NCI-H1092 (cell line): ENCODE measurements at places on chromosomes 7 and 10.
A peak's percentile ranks its signal among the peaks of the same experiment; 100 is the strongest.

GRCh38 chr7:32573110-32573687 lies 77.9 kb downstream of the AVL9 start:
- DNase-seq = no peak

DNA sequence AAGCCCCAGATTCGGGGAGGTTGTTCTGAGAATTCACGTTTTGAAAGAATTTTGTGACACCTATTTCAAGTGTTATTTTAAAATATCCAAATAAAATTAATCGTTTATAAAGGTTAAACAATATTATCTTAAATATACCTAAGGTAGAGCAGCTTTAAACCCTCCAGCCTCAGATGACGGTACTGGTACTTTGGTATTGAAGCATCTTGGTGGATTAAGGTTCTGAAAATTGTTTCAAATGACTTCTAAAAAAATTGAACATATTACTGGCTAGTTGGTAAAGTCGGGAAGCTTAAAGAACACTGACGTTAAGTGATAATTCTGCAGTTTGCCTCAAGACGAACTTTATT lies 392 bp upstream of the HUS1 start:
- DNase-seq = no peak

GRCh38 chr7:119320316-119320715 lies 952.7 kb upstream of the KCND2 start:
- DNase-seq = no peak

DNA sequence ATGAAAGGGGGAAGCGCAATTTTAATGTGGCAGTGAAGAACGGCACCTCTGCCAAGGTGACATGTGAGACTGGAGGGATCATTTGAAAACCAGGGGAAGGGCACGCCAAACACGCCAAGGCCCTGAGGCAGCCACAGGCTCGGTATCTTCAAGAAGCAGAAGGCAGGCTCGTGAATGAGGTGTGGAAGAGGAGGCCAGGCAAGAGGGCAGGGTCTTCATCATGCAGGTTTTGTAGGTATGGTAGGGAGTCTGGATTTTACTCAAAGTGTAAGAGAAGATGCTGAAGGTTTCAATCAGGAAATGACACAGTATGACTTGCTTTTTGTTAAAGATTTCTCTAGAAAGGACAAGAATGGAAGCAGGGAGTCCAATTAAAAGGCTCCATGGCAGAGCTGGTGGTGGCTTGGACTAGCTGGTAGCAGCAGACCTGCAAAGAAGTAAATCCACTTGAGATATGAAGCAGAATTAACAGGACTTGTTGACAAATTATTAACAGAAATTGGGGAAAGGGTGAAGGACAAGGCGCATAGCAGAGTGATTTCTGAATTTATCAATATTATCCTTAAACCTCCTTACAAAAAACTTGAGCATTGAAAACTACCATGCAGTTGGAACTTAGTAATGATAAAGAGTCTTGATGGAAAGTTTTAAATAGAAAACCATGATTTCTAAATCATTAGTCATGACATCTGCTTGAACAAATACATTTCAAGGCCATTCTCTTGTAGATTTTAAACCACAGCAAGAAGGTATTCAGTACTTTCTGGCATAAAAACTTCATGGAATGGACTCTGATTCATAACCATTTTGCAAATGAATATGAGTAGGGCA lies 70.4 kb downstream of the COA1 start:
- no peak for DNase-seq

DNA sequence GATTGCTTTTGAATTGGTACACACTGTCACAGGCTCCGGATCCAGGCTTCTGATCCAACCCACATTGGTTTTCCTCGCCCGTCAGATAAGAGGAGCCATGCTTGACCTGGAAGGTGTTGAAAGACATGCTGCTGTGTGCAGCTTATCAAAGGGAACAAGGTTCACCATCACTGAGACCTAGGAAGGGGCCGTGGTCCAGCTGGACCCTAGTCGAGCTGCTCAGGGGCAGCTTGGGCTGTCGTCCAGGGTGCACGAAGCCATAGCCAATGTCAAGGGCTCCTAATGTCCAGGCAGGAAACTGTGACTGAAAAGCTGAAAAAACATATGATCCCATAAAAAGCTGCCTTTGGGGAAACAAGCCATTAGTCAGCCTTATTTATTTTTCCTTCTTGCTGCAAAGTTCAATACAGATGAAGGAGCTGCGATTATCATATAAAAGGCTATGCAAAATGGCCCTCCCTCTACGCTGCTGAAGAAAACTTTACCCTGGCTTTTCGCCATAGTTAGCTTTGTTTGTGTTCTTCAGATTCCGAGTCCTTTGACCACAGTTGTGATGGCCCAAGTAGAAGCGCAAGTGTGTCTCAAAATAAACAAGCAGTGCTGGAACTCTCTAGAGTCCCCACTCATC lies 118.0 kb downstream of the CREB5 start:
- DNase-seq = no peak

- DNase-seq = no peak
These were observed 89.2 kb downstream of the AOAH start for GRCh38 chr7:36635091-36635490.

DNA sequence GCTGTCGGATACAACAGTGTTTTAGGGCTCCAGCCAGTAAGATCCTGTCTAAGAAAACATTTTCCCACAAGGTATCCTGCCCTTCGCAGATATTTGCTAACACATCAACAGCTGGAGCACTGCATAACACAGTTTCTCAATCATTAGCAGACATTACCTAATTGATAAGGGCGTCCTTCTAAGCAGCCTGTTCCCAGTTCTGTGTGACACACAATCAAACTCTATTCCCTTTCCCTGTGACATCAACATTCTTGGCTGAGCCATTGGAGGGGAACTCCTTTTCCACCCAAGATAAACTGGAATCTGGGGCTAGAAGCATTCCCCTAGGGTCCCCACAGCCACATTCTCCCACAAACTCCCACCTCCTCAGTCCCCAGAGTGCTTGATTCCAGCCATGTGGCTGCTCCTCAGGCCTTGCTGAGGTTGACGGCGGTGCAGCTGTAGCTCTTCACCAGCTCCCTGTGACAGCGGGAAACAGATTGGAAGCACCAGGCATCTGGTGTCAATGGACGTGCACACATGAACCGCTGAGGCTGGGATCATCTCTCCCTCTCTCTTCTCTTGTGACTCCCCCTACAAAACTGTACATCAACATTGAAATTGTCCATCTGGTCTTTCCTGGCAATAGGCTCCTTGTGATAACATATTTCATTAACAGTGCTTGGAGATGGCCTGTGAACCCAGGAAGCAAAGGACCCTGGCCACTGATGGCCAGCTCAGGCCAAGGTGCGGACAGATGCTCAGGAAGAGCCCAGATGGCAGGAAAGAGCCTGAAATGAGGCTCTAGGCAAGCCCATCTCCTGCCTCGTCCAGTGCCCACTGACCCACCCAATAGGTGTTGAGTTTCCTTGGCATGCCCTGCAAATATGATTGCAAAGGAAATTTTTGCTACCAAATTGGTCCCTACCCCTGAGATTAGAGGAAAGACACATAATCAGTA lies 131.1 kb upstream of the TBX20 start:
- no peak for DNase-seq

- no peak for DNase-seq
These were observed 127.5 kb downstream of the WDR37 start for GRCh38 chr10:1183701-1184100.

- DNase-seq = peak; percentile 29
These were observed 501.0 kb upstream of the GALNT17 start for GRCh38 chr7:70630818-70631457.

DNA sequence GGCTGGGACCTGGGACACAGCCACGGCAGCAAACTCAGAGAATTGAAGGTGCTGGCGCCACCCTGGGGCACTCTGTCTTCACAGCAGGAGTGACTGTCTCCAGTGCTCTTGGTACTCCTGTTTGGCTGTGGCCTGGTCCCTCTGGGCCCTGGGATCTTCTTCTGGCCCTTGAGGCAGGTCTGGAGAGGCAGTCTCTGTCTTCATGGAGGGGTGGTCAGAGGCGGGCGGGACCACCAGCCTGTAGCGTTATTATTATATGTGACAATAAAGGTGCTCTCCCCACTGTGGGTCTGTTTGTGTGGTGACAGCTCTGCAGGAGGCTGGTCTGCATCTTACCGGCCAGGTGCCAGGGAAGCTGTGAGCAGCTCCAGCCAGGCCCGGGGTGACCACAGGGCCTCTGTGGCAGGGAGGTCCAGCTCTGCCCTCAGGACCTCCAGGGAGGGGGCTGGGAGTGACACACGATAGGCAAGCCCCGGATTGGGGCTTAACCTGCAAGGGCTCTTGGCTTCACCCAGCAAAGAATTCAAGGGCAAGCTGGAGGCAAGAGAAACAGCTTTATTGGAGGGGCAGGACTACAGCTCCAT lies 70.3 kb downstream of the MYL10 start:
- no peak for DNase-seq

DNA sequence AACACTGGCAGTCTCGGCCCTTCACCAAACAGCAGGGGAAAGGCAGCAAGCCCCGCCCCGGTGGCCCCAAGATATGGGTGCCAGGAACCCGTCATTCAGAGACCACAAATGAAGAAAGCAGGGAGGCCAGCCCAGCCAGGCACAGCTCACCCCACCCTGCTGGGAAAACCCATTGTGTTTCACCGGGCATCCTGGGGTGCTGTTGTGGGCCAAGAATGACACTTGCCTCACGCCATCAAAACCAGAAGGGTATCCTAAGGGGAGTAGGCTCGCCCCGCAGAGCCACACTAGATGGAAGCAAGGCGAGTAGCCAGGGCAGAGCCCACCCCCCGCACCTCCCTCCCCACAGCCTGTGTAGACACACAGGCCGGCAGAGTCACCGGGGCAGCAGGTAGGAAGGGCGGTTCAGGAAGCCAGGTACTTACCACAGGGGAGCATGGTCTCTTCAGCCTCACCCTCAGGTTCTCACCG lies 72.5 kb upstream of the KCNMA1 start:
- no peak for DNase-seq

GRCh38 chr7:158809596-158809995 lies 19.7 kb downstream of the ESYT2 start:
- no peak for DNase-seq

DNA sequence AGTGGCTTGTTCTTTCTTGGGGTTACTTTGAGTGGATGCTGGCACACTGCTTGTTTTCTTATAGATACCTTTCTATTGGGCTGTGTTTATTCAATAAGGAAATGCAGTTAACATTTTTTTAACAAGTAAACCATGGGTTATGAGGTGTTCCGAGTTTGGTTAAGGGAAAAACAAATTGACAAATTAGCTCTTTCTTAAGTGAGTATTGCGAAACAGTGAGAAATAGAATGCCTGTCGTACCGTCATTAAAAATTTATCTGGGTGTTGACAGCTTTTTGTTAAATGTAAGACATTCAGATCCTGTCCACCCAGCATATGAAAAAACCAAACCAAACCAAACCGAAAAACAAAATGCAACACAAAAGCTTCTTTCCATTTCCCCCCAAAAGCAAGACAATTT lies 6.2 kb downstream of the CUX1 start:
- no peak for DNase-seq

DNA sequence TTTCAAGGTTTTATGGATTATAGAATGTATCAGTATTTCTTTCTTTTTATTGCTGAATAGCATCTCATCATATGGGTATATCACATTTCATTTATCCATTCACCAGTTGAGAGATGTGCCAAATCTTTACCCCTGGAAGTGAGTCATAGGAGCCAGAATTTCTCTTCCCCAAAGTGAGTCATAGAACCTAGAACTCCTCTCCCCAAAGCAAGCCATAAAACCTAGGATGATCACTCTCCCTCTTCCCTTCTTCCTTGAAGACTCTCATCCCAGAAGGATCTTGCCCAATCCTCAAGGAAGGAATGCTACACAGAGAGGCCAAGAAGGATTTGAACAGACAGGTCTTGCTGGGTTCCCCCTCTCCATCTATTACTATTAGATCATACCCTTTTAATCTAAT lies 199.9 kb downstream of the EVX1 start:
- no peak for DNase-seq

DNA sequence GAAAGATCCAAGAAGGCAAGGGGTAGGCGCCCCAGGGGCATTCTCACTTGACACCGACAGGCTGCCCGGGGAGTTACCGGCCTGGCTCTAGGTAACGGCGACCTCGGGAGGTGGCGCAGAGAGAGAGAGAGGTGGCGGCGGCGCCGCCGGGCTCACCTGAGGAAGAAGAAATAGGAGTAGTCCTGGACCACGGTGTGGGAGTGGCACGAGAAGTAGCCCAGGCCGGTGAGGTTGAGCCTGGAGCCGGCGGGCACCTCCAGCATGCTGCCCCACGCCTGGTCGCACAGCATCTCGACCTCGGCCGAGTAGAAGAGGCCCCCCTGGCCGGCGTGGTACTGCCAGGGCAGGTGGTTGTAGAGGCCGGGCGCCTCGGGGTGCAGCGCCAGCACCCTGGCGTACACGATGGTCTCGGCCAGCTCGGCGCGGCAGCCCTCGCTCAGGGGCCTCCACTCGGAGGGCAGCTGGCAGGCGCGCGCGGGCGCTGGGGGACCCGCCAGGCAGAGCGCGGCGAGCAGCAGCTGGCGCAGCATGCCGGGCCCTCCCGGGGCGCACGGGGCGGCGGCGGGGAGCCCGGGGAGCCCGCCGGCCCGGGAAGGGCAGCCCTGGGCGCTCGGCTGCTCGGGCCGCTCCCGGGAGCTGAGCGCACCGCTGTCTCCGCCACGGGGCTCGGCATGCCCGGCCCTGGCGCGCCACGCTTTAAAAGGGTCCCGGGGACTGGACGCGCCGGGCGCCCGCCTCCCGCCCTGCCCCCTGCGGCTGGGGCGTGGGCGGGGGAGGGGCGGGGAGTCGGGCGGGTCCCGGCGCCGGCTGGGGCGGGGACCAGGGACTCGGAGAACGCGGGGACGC lies at the start of gene CCDC3:
Gene CCDC3 (minus strand): TSS at position 673 of the 846 bp plus-strand sequence. CDS start 143 bp downstream, at position 530.
- DNase-seq = no peak

- DNase-seq = no peak
These were observed 172.3 kb downstream of the CACNB2 start for GRCh38 chr10:18312374-18313139.
